SJSA1 (cell line): ENCODE measurements at places on chromosomes 1 and 21. TPM values are rescaled to one million over a fixed set of nuclear protein-coding genes. Genes with fewer than 3 reads are reported as not detected.
A peak's percentile ranks its signal among the peaks of the same experiment; 100 is the strongest.

NDUFS2 gene
- total RNA-seq, result 76.2 and 84.7 TPM in 2 replicates

SYTL1 gene
- 0.22 and 1.1 TPM in 2 replicates for total RNA-seq

GRCh38 chr21:34885125-34885524 lies 164.0 kb downstream of the RUNX1 start:
- peak; percentile 59 for DNase-seq

C8B gene
- total RNA-seq, result not detected in 2 replicates

GRCh38 chr1:113868387-113869083 lies 3.0 kb downstream of the PTPN22 start:
- DNase-seq, result no peak

- DNase-seq, result no peak
These were observed 198.5 kb downstream of the RHOU start for GRCh38 chr1:228933753-228934152.

DNA sequence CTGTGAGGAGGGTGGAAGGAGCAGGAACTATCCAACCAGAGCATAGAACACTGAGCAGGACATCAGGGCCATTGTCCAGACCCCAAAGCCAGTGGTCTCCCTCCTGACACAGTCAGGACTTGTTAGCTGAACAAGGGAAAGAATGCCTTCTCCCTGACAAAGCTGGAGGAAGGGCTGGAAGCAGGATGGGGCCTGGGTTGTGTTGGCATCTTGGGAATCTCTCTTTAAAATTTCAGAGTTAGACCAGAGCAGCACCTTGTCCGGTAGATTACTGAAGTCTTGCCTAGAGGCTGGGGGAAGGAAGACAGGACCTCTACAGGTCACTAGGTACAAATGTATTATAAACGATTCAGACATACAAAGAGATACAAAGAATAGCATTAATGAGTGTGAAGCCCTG lies 35.0 kb upstream of the ATP2B4 start:
- DNase-seq, result no peak

DNA sequence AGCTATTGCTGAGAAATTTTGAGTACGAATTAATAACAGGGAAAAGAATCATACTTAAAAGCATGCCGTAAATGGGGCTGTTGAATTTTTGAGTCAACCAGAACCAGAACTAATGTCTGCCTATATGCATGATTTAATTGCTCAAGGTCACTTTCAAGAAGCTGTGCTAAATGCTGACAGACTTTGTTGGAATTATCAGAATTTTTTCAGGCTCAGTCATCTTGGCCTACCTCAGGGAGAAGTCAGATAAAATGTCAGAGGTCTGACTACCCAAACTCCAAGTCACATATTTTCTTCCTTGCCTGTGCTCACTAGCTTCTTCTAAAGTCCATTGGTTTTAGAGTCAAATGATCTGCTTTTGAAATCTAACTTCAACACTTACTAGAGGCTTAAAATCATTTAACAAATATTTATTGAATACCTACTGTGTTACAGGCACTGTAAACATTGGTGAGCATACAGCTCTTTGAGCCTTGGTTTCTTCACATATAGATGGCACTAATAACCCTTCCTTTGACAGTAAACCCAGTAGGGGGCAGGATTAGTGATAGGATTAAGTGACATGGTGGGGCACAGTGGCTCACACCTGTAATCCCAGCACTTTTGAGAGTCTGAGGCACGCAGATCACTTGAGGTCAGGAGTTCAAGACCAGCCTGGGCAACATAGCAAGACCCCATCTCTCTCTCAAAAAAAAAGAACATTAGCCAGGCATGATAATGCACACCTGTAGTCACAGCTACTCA lies 121.2 kb upstream of the SLC44A3 start:
- DNase-seq, result peak; percentile 58

CYB561D1 gene
- total RNA-seq, result 3.5 and 5.5 TPM in 2 replicates

MPZ gene
- not detected in 2 replicates for total RNA-seq

GRCh38 chr1:106584676-106585075 lies 471.8 kb upstream of the PRMT6 start:
- DNase-seq, result no peak

DNA sequence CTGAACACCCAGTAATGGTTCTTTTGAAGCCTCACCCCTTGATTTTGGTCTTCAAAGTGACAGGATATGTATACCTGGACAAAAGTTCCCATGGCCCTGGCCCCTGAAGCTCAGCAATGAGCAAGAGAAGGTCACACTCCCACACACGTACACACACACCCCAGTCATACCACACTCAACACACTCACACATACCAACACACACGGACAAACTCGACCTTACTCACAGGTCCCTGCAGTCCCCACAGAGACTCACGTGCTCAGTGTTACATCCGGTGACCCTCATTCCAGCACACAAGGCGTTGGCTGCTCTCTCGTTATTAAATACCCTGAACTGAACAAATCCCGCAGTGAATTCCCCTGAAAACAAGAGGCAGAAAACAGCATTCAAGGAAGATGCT lies 5.9 kb downstream of the ITLN1 start:
- no peak for DNase-seq

DNA sequence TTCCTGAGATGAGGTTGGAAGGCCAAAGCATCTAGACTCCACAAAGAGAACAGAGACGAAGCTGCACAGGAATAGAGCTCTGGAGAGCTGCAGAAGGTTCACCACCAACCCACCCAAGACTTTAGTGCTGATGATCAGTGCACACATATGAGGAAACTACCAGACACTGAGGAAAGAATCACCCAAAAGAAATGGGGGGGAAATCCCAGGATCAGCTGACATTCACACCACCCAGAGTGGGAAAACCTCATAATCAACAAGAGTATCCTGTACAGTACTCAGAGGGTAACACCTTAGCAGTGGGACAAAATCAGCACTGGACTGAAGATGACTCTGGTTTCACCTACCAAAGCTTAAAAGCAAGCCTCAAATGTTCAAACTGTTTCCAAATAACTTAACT lies 36.4 kb downstream of the DENND1B start:
- DNase-seq, result no peak

DNA sequence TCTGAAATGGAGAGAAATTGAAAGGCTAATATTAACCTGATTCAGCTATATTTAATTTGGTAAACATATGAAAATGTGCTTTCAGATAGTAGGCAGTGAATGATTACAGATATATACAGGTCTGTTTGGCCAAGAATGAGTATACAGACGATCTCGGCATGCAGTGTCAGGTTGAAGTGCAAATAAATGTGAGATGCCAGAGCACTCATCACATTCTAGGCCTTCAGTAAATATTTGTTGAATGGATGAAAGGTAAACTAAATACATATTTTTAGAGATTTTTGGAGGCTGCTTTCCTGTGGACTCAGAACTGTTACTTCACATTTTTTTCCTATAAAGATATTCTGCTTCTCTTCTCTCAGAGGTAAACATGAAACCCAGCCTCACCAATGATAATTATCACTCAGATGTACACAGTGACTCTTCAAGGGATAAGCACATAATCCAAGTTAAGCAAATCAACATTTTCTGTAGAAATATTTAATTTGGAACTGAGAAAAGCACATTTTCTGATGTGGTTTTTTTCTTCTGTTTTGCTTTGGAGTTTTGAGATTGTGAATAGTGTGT lies 702.9 kb downstream of the BRINP3 start:
- DNase-seq, result no peak

WNT9A gene
- 1.6 and 3.7 TPM in 2 replicates for total RNA-seq

DNA sequence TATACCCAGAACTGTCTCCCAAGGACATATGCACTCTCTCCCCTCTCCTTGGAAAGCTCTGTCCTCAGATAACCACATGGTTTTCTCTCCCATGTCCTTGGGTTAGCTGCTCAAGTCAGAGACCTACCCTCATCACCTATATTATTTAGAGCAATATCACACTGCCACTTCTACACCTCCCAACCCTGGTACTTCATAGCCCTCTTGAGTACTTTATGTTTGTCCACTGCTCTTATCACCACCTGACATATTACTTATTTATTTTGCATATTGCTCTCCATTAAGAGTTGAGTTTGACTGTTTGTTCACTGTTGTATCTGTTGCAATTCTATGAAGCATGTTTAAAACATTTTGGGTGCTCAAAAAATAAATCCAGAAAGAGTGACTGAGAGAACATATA lies 126.3 kb upstream of the ATP1B1 start:
- no peak for DNase-seq

ZNF496 gene
- 23.8 and 44.0 TPM in 2 replicates for total RNA-seq

DNA sequence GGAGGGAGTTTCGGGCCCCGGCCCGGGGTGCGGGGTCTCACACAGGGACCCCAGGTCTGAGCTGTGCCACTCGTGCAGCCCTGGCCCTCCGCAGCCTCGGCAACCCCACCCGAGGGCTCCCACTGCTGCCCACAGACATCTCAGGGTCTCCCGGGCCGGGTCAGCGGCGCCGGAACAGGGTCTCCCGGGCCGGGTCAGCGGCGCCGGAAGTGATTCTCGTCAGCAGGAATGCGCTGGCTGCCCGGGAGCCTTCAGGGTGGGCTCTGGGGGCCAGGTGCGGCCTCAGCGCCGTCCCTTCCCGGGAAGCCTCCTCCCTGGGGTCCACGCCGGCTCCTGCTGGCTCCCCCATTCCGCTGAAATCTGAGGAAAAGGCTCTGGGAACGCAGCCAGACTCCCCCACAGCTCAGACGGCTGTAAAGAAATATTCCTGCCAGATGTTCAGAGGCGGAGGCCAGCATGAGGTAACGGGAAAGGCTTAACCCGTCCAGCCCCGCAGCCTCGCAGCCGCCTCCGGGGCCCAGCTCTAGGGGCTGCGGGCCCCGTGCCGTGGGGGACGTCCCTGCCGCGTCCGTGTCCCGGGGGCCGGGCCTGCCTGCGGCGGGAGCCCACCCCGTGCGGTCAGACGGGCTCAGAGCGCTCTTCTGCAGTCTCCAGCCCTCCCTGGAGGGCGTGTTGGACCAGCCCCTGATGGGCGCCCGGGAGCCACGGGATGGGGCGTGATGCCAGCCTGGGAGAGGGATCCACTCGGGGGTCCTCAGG lies 8.7 kb upstream of the COL6A1 start:
- peak; percentile 80 for DNase-seq

PRCC gene
- 36.9 and 37.3 TPM in 2 replicates for total RNA-seq

DNA sequence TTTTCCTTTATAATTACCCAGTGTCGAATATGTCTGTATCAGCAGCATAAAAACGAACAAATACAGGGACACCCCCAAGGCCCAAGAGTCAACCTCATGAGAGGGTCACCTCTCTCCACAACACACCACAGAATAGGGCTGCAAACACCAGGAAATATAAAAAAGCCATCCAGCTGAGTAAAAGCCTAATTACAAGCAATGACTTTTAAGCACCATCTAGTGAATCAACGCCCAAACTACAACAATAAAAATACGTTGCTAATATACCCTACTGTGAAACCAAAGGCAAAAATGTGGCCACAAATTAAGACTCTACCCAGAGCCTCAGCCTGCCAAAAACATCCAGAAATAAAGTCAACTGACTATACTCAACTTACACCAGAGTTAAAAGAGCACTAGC lies 817.9 kb upstream of the NEGR1 start:
- DNase-seq, result no peak

DNA sequence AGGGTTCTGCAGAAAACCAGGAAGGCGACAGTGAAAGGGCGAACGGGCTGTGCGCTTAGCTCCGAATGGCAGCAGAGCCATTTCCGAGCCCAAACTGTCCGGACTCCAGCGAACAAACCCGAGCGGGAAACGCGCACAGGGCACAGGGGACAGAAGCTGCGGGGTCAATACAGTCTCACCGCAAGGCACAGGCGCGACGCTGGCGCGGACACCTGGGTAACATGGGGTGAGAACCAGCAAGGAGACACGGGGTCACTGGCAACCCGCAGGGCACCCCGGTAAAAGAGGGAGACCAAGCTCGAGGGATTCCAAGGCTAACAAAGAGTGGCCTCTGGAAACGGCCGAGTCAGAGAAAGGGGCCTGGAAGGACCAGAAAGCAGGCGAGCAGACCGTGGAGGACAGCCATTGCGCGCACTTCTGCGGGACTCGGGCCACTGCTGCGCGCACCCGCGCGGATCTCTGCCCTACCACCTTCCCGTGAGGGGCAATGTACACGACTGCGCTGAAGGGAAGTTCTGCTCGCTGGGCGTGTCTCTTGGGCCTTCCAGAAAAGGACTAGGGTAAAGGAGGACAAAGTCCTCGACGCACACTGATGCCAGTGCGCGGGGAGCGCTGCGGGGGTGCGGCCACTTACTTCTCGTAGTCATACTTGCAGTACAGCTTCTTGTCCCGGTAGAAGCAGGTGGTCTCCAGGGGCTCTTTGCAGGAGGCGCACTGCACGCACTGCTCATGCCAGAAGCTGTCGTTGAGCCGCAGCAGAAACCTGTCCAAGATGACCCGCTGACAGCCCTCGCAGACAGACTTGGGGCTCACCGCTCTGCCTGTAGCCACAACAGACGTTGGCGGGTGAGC lies 3.8 kb downstream of the LMX1A start:
- no peak for DNase-seq

- DNase-seq, result no peak
These were observed 45.7 kb downstream of the ZC3H11B start for GRCh38 chr1:219566951-219567947.

GRCh38 chr1:164563721-164564360 lies 4.9 kb downstream of the PBX1 start:
- no peak for DNase-seq

DNA sequence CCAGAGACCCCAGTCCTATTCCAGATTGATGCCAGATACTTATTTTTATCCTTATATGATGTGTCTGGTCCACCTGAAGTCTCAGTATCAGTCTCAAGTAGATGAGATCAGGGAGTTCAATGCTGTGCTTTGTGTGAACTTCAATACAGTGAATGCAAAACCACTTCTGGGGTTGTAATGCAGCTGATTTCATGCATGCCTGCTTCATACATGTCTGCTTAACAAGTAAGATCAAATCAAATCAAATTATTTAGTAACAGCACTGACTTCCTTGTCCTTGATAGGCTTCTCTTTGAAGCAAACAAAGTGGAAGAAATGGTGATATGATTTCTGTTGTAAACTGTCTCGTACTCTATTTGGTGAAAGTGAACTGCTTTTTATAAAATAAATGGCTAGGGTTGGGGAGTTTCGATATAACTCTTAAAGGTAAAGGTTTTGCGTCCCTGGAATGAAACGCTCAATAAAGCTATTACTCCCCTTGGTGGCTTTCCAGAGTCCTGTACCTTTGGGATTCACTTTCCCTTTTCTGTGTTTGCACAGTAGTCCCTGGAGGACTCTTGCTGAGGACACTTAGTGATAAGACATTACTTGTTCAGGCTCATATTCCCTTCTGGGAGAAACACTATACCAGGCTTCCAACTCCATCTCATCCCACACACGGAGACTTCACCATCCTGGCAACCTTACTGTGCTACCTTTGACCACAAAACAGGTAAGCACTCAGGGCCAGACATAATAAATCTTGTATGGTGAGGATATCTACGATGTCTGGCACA lies 59.3 kb downstream of the FH start:
- DNase-seq, result no peak

NCAM2 gene
- total RNA-seq, result not detected in 2 replicates

DNA sequence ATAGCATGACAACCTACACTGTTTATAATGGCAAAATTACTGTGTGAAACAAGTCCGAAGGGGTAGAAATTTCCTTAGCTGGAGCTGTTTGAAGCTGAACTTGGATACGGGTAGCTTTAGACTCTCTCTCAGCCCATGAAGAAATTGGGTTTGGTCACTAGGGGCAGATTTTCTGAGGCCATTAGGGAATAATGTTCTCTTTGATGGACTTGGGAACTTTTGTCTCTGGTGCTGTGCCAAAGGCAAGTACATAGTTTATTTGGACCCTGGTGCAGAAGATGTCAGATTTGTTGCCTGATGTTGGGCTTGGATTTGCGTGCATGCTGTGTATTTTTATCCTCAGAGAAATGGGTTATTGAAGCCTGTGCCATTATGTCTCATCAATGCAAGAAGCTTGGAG lies 109.6 kb downstream of the VPS13D start:
- DNase-seq, result no peak
